NCI-H774 (cell line): ENCODE measurements at places on chromosomes 3 and 15.

DNA sequence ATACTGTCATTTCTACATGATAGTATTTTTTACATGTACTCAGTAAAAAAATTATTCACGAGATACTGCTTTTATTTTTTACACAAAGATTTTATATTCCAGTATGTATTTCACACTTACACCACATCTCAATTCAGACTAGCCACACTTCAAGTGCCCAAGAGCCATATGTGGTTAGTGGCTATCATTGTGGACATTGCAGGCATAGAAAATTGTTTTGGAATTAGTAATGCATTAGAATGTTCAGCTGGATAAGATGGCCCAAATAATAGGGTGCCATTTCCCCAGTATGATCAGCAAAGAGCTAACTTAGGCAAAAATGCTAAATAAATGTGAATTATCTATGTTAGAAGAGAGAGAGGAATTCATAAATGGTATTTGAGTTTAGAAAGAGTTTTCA is 203.8 kb upstream of the MCTP2 start:
- DNase-seq = no peak

DNA sequence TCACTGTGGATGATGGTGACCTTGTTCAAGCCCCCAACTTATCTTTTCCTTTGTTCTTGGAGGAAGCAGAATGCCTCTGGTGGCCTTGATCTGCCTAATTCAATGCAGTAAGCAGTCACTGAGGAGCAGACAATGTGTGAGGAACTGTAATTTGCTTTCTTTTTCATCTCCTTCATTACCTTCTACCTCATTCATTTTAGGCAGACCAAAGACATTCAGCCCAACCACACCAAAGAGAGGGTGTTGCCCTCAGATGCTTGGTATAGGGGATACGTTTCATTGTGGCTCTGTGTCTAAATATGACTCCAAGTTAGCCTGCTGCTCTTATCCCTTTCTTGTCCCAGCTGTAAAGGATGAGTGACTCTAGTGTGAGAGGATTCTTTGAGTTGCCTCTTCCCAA is 15.3 kb downstream of the EXOSC7 start:
- DNase-seq = no peak

DNA sequence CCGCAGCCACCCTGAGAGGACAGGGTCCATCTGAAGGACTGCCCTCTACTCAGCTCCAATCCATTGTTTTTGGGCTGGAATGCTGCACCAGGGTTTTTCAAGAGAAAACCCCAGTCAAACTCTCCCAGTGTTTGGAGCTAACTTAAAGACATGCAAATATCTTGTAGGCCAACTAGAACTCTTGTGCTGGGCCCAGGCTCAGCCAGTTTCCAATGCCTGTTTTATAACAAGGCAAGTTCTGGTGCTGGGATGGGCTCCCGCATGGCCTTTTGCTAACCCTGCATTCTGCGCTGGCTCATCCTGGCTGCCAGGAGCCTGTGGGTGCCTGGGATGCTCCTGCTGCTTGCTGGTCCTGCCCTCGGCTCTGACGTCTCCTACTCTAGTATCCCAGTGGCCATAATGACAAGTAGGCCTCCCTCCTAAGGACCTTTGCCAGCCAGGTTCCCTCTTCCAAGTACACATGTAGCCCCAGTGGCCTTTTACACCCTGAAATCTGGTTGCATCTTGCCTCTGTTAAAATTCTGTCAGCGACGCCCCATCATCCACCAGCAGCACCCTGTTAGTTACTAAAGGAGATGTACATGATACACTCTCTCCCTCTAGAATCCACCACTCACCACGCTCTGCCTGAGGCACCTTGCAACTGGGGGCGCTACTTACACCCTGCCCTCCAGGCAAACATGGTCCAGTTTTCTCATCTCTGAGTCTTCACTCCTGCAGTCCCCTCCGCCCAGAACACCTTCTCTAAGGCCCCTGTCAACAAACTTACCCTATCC is 30.5 kb upstream of the RAB6B start:
- DNase-seq = no peak

DNA sequence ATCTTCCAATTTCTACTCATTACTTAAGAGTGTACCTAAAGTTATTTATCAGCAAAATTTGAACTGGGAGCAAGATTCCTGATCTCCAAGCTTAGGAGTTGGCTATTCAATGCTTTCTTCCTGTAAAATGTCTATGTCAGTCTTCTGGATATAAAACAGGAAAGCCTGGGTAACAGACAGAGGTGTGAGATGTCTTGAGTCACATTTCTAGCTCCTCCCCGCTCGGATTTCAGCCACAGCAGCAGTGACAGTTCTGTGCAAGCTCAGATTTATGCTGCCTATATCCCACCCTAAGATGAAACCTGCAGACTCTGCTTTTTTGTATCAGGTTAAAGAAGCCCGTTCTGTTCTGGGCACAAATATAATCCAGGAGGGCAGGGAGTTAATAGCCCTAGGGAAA is 2.1 kb upstream of the ARMC8 start:
- DNase-seq = no peak

DNA sequence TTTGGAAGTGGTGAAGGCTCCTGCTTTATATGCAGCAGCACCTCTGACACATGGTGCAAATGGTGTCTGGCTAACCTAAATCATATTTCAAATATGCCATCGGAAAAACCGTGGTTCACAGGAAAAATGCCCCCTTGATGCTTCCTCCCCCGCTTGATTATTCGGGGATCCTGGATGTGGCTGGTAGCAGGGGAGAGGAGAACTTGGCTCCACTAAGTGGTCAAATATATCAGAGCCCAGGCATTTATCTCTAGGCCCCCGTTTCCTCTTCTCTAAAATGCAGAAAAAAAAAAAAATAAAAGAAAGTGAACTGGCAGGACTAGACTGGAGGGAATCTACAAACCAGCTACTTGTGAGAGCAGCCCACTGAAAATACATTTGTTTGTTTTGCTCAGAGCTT is 18.2 kb upstream of the ATP2B2 start:
- no peak for DNase-seq

GRCh38 chr3:127692501-127693335 is 20.0 kb downstream of the ABTB1 start:
- DNase-seq = no peak

GRCh38 chr3:51773529-51774056 is 5.4 kb downstream of the IQCF6 start:
- no peak for DNase-seq

GRCh38 chr3:179589143-179589542 is 15.3 kb downstream of the MRPL47 start:
- DNase-seq = no peak

DNA sequence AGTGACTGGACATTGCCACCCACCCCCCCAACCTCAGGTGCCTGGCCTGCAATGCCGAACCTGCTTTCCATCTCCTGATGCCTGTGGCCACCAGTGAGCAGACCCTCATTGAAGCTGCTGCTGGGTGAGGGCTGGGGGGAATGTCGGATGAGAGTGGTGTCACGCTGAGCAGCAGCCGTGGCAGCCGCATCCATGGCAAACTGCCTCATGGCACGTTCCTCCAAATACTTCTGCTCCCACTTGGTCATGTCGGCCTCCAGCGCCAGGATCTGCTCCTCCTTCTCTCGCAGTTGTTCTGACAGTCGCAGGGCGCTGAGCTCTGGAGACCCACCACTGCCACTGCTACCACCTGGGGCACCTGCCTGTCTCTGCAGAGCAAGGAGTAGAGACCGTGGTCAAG is 14.2 kb downstream of the AMOTL2 start:
- no peak for DNase-seq

- no peak for DNase-seq
These were observed 37.0 kb upstream of the HACD2 start for GRCh38 chr3:123621850-123622189.

DNA sequence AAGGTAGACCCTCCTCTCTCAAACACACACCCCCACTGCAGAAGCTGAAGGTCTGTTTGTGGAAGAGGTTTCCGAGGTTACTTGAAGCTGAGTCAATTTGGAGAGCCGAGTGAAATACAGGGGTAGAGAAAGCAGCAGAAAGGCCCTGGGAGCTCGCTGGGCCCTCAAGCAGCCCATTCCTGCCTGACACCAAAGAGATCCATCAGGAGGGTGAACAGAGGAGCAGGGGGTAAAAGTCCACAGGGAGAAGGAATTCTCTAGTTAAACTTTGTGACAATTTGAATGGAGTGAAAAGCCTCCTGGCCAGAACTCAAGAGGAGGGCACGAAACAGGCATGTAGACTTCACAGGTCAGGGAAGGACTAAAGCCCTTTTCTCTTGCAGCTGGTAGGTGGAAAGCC is 13.6 kb upstream of the SLC27A2 start:
- no peak for DNase-seq
